IMR-90 (cell line): ENCODE measurements at places on chromosomes 1 and 21. TPM values are rescaled to one million over a fixed set of nuclear protein-coding genes. Genes with fewer than 3 reads are reported as not detected.

Gene LCE1A
- not detected in 2 replicates for total RNA-seq

Gene KRTAP13-2
- total RNA-seq, result not detected in 2 replicates

Gene FAM131C
- 0.18 and 0.28 TPM in 2 replicates for total RNA-seq

Gene ANGPTL7
- total RNA-seq, result under 0.01 TPM in 1 of 2 replicates, not detected in the other

Gene AMPD1
- not detected in 2 replicates for total RNA-seq

Gene TEKT2
- 0.18 TPM in 1 of 2 replicates, not detected in the other for total RNA-seq

Gene MLLT11
- total RNA-seq, result 3.6 and 5.3 TPM in 2 replicates

Gene LIPI
- not detected in 2 replicates for total RNA-seq

Gene CHIA
- not detected in 2 replicates for total RNA-seq

- DNase-seq, result no peak
Observed at GRCh38 chr21:36676039-36676950, 22.6 kb upstream of the SIM2 start.

GRCh38 chr1:89821322-89822108 is 683 bp downstream of the LRRC8D start:
- DNase-seq, result peak; percentile 22

DNA sequence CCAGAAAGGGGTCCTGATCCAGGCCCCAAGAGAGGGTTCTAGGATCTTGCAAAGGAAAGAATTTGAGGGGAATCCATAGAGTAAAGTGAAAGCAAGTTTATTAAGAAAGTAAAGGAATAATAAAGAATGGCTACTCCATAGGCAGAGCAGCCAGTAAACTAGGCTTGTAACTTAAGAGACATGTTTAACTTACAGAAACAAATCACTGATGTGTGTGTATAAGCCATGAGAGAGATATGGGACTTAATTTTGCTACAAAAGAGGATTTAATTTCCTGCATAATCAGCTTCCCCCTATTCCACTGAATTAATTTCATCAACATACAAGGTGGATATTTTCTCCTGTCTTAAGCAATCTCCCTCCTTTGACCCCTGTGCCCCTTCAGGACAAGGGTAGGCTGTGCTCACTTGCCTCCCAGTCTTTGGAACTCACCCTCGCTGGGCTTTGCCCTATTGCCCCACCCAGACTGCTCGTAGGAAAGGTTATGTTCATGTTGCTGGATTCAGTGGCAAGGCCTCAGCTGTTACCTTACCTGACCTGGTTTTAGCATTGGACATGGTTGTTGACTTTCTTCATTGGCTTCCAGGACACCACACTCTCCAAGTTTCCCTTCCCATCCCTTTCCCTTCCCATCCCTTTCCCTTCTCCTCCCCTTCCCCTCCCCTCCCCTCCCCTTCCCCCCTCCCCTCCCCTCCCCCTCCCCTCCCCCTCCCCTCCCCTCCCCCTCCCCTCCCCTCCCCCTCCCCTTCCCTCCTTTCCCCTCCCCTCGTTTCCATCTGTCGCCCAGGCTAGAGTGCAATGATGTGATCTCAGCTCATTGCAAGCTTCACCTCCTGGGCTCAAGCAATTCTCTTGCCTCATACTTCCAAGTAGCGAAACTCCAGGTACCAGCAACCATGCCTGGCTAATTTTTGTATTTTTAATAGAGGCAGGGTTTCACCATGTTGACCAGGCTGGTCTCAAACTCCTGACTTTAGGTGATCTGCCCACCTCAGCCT is 44.6 kb downstream of the TBCE start:
- DNase-seq, result no peak

DNA sequence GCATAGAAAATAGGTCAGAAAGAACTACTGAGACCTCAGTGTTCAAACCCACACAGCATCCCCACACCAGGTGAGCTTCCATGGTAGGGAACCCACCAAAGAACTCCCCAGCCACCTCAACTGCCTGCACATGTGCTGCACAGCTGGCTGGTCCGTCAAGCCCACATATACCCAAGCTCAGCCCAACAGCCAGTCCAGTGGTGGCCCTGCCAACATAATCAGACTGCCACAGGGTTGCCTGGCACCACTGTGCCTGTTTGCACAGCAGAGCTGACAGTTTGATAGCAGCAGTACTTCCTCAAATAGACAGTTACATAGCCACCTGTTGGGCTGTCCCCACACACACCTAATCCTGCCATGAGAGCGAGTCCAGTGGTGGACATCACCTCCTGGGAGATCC is 283.3 kb upstream of the PRMT6 start:
- DNase-seq, result no peak

DNA sequence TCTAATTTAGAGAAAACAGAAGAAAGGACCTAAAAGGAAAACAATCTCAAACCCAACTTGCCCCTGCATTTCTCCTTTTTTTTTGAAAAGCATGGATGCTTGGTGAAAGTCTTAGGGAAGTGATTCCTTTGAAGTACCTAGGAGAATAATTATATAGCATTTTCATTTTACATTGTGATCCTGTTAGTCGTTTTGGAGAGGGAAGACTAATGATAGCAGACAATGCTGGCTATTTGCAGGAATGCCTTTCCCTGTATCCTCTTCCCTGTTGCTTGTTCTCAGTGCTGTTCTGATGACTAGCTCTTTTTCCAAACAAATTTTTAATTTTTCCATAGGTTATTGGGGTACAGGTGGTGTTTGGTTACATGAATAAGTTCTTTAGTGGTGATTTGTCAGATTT is 53.9 kb downstream of the LAMC1 start:
- DNase-seq, result no peak

DNA sequence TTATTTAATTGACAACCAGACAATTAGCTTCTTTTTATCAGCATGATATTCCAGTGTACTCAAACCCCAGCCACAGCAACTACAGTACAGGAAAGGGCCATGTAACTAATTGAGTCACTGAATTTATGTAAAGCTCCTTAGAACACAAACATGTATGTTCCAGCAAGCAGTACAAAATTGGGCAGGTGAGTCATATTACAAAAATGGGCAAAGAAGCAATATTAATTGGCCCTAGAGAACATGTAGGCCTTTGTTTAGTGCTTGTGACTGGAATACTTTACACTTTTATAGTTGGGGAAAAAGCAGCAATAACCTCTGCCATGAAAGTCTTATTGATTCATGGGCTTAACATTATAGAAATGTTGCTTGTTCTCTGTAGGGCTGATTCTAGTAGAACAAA is 31.8 kb downstream of the CLEC20A start:
- DNase-seq, result peak; percentile 73

DNA sequence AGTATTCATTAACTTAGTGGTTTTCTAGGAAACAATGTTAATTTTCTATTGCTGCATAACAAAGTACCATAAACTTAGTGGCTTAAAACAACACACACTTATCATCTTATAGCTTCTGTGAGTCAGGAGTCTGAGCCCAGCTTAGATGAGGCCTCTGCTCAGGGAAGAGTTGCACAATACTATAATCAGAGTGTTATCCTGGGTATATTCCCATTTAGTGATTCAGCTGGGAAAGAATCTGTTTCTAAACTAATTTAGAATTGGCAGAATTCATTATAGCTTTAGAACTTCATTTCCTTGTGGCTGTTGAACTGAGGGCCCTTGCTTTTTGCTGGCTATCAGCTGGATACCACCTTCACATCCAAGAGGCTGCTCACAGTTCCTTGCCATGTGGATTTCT is 515.5 kb downstream of the BRINP3 start:
- DNase-seq, result peak; percentile 90

GRCh38 chr1:153623101-153623500 is 4.2 kb downstream of the S100A13 start:
- DNase-seq, result no peak

GRCh38 chr1:232452736-232453440 is 177.0 kb downstream of the SIPA1L2 start:
- no peak for DNase-seq

DNA sequence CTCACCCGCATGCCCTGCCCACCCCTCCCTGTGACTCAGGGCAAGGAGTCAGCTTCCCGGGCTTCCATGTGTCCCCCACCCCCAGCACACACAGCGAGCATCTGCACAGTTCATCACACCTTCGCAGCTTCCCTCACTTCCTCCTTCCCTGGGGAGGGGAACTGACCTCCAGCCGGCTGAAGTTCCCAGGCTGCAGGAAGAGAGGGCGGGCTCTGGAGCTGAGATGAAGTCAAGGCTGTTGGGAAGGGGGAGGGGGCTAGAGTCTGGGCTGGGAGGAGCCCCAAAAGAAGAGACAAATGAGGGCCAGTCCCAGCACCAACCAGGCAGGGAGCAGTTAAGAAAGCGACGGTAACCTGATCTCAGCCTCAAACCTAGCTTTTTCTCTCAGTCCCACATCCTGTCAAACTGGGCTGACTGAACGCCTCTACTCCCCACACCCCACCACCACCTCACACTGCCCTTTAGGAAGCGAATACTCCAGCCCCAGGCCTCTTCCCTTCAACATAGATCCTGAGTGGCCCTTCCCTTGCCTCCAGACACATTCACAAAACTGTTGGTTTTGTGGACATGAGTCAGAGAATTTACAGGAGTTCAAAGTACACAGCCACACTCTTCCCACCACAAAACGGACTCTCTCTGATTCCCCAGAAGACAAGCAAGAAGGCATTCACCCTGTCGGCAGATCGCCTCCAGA is 1.8 kb downstream of the RHOC start:
- DNase-seq, result peak; percentile 96

GRCh38 chr1:107976431-107976830 is 11.5 kb upstream of the VAV3 start:
- DNase-seq, result no peak

- peak; percentile 56 for DNase-seq
Observed at GRCh38 chr1:203274603-203275381, 30.5 kb upstream of the BTG2 start.

- no peak for DNase-seq
Observed at GRCh38 chr1:238399558-238399957, 508.8 kb upstream of the ZP4 start.

DNA sequence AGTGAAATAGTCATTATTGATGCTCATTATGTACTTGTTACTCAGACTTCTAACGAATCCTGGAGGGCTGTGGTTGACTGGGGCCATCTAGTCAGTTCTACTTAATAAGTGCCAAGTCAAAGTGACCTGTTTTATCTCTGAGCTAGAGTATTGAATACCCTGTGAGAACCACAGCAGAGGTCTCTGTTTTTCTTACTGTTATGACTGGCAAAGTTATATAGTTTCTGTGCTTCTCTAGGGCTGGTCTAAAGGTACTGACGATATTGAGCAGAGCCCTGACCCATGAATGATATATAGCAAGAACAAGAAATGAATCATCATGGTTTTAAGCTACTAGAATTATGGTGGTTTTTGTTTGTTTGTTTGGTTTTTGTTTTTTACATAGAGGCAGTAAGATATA is 555.8 kb downstream of the PLA2G4A start:
- no peak for DNase-seq

GRCh38 chr1:117032681-117033539 is 27.2 kb upstream of the TTF2 start:
- no peak for DNase-seq

- no peak for DNase-seq
Observed at GRCh38 chr1:210372931-210373627, 44.4 kb downstream of the HHAT start.

GRCh38 chr1:34685225-34685624 is 69.6 kb upstream of the GJB5 start:
- DNase-seq, result no peak

- peak; percentile 84 for DNase-seq
Observed at GRCh38 chr1:222073307-222073995, 331.6 kb upstream of the DUSP10 start.

DNA sequence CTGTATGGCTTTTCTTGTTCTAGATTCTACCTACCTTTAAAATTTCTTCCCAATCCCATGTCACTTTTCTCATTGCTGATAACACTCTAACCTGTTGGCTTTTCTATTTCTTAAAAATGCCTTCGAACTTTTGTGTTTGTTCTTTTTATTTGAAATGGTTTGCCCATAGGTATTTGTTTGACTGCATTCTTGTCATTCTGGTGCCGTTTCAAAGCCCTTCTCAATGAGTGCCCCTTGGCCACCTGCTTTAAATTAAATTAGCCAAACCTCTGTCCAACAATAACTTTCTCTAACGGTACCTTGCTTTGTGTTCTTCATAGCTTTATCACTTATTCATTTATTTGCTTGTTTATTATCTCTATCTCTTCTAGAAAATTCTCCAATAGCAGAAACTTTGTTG is 38.9 kb downstream of the KCTD3 start:
- no peak for DNase-seq

DNA sequence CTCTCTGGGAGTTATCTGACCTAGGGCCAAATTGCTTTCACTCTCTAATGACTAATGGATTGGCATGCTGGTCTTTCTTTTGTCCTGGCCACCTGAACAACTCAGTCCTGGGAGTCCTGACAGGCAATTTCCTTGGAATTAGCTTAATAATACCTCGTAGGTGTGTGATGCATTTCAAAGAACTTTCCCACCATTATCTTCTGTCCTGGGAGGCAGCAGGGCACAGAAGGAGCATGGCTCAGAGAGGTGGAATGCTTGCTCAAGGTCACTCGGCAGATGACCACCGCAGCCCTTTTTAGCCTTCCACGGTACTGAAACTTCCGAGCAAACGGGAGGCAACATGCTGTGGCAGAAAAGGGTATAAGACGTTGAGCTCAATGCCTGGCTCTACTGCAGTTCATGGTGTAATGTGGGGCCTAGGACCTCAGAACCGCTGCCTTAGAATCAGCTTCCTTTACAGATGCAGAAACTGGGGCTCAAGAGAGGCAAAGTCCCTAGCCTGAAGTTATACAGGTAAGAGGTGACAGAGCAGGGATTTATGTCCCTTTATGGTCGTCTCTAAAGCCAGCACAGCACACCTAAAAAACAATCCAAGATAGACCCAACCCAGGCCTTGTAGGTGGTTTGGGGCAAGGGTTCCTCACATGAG is 3.2 kb downstream of the ID3 start:
- peak; percentile 86 for DNase-seq

GRCh38 chr21:43971201-43971991 is 40.7 kb upstream of the TRAPPC10 start:
- DNase-seq, result no peak

DNA sequence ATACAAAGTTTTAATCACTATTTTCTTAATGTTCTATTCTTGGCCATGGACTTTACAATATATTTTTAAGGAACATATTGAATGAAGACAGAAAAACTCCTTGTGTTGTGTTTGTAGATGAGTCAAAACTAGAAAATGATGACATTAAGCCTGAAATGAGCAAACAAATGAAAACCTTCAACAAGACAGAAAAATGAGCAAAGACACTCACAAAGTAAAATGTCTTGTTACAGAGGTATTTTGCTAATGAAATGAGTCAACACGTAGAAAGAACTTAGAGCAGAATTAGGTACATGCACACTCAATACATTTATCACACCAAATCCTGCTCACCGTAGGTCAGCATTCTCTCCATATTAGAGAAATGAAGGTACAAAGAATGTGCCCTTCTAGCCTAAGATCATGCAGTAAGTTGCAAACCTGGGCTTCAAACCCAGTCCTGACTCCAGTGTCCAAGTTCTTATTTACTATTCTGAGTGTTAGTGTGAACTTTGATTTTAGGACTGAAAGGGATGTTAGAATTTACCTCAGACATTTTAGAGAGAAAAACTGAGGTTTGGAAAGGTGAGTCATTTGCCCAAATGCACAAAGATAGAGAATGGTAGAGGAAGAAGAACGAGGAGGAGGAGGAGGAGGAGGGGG is 133.9 kb upstream of the SGIP1 start:
- peak; percentile 47 for DNase-seq

GRCh38 chr1:221717485-221717853 is 24.4 kb downstream of the DUSP10 start:
- no peak for DNase-seq

GRCh38 chr1:20086800-20087199 is 16.8 kb downstream of the PLA2G5 start:
- DNase-seq, result no peak
